Activated CD4-positive, alpha-beta T cell treated with anti-CD3 and anti-CD28 coated beads for 36 hours (primary cell): ENCODE measurements at places on chromosomes 16 and 17.

GRCh38 chr16:914440-914839 lies 56.3 kb downstream of the LMF1 start:
- peak; percentile 34 for DNase-seq

GRCh38 chr16:88639231-88640038 lies 1.1 kb downstream of the IL17C start:
- DNase-seq = no peak

GRCh38 chr17:54974759-54975158 lies 6.2 kb downstream of the STXBP4 start:
- no peak for DNase-seq

GRCh38 chr17:78128551-78129350 lies at the start of gene TMC6:
TSS of gene TMC6 (minus strand) at chr17:78128755. CDS start at chr17:78126832, 1,923 bp downstream.
- peak; percentile 87 for DNase-seq
